ENCODE measurements at places on chromosomes 7 and 10.

GRCh38 chr7:140326116-140326928 is 72.0 kb downstream of the SLC37A3 start:
- DNase-seq: peak; percentile 44

DNA sequence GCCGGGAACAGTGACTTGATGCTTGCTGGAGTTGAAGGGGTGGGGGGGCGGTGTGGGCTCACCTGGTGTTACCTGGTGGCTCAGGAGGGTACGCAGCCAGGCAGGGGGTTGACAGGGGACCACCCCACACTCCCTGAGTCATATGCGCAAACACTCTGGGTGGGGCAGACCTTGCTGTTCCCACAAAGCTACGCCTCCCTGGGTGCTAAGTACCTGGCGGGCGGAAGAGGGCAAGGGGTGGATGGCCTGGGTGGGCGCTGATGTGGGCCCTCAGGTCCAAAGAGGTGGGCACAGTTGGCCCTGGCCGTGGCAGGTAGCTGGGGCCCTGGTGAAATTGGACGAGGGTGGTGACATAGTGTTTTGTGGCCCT is 13.9 kb downstream of the STX1A start:
- no peak for DNase-seq

GRCh38 chr10:113015201-113015600 is 65.2 kb downstream of the TCF7L2 start:
- DNase-seq: no peak

- DNase-seq: peak; percentile 8
Observed at GRCh38 chr10:74991435-74991834, 120.0 kb upstream of the SAMD8 start.

GRCh38 chr10:132649651-132650360 is 112.2 kb downstream of the INPP5A start:
- no peak for DNase-seq

DNA sequence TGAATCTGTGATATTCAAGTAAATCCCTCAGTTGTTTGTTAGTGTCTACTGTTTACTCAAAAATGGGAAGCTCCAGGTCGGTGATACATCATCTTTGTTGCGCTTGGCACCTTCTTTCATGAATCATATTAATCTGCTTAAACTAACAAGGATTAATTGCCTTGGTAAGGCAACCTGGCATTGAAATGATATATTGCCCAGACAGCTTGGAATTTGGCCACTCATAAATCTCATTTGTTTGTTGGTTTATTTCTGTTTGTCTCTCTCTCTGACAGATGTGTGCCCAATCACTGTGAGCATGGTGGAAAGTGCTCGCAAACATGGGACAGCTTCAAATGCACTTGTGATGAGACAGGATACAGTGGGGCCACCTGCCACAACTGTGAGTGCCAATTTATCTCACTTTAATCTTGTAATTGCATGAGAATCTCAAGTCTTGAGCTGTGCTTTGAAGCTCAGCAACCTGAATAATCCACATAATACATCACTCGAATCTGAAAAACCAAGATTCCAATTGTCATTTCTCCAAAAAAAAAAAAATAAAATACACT is 1104.8 kb upstream of the C7orf33 start:
- DNase-seq: no peak

GRCh38 chr10:102657451-102657850 is 13.2 kb downstream of the TRIM8 start:
- DNase-seq: no peak

DNA sequence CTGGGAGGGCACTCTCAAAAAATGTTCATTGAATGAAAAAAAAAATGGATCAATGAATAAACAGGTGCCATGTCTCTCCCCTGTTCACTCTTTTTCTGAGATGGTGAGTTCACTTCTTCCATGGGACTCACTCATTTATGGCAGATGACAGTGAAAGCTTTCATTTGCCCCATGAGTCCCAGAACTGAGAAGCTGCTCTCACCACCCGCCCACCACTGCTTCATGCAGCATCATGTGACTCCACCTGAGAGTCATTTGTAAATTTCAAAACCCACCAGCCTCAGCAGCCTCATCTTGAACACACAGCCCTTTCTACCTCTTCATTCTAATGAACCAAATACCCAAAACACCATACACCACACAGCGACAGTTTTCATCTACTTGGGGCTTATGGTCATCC is 64.9 kb downstream of the SCRN1 start:
- no peak for DNase-seq

DNA sequence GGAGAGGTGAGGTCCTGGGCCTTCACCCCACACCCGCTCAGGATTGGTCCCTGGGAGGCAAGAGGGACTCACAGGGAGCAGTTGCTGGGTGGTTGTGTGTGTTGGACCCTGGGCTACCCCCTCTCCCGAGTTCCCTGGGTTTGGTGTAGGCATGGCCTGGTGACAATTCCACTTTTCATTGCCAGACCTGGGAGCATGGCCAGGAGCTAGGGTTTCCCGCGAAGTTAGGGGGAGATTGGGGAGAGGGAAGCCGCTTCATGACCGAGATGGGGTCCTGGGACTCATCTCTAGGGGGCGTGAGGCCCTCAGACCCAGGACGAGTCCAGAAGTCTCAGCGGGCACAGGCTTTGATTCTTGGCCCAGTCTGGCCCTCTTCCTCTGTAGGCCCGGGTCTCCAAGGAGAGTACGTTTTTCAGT is 606 bp downstream of the PALD1 start:
- DNase-seq: no peak

DNA sequence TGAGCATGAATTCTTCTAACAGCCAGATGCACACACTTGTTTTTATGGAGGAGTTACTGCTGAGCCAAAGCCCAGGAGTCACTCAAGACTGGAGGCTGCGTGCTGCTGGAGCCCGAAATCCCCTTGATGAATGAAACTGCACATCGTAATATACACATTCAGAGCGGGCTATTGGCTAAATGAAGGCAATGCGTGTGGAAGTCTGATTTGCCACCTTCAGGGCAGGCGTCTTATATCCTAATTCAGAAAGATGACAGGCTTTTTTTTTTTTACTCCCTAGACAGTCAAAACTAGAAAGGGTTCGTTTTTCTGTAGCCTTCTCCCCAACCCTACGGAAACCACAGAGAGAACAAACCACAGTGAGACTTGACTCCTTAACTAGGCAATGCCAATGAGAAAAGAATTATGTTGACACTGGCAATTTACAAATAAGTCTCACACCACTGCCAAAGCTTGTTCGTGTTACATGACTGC is 227.2 kb upstream of the KLF14 start:
- peak; percentile 78 for DNase-seq

DNA sequence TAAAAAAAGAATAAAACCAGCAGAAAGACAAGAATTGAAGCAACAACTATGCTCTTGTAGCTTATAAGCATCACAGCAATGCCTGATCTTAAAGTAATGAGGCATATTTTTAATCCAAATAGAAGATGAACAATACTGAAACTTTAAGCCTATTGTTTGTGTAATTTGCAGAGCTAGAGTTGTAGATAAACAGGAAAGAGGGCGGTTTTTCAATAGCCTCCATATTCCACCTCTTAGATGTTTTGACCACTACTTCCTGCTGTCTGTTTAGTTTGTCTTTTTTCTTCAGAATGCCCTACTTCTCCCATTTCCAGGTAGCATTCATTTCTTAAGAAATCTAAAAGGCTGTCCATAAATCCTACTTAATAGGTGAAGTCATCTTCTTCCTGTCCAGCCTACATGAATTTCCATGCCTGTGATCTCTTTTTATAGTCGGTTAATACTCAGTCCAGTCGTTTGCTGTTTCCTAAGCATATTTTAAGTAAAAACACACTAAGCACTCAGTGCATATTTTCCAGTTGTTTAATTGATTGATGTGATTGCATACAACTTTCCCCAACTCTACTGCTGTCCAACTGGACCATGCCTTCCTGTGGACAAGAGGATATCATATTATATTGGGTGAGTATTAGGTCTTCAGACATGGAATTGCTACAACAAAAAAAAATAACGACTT is 308.1 kb downstream of the TFEC start:
- DNase-seq: no peak

DNA sequence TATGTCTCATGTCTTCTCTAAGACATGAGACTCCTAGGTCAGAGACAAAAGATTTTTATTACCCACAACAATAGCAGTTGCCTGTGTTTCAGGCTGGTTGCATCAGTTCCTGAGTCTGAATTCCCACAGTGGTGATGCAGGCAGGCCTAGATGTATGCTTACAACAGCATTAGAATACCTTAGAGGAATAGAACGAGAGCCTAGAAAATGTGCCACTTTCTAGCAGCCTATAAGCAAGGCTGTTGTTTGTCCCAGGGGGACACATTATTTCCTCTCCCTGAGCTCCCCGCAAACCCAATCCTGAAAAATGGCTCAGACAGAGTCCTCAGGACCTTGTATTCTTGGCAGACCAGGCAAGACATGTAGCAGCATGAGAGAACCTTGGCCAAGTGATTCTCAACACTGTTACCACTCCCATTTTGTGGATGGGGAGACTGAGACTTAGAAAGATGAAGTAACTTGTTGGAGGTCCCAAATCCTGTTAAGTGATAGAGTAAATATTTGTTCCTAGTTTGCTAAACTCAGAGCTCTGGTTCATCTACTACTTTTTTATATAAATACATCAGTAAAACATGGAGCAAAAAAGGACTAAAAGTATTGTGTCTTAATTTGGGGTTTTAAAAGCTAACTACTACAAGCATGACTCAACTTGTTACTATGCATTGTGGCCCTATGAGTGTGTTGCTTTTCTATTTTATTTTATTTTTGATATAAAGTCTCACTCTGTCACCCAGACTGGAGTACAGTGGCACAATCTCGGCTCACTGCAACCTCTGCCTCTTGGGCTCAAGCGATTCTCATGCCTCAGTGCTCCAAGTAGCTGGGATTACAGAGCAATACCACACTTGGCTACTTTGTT is 14.2 kb downstream of the VTI1A start:
- no peak for DNase-seq

DNA sequence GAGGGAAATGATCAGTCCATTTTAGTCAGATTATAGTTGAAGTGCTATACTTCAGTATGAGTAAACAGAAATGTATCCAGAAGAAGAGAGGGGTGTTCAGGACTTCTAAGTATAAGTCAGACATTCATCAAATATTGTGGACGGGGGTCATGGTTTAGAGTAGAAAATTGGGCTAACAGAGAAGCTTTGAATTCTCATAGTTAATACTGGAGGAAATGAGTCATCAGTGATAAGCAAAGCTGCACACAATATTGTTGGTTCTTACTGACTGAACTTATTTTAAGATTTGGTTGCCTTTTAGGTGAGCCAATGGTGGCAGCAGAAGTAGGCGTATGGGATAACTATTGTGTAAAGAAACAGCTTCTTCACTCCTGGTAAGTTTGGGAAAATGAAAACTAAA is 1.7 kb upstream of the SUMF2 start:
- peak; percentile 82 for DNase-seq
